Activated T-helper 2 cell treated with anti-CD3 and anti-CD28 coated beads, Interferon-gamma antibody, Interleukin-2, Interleukin-4, amounts not matched to agents 10 μg/mL and 5 μg/mL and 100 μg/mL, durations not matched to agents 14 hours and 24 hours and 36 hours (primary cell): ENCODE measurements at places on chromosomes 7 and 10. TPM values are rescaled to one million over a fixed set of nuclear protein-coding genes. Genes with fewer than 3 reads are reported as not detected.

Gene RPP30
- 69.1 and 73.4 TPM in 2 replicates for total RNA-seq

Gene INSIG1
- total RNA-seq, result 197 and 198 TPM in 2 replicates

Gene LRGUK
- 0.11 and 0.16 TPM in 2 replicates for total RNA-seq

DNA sequence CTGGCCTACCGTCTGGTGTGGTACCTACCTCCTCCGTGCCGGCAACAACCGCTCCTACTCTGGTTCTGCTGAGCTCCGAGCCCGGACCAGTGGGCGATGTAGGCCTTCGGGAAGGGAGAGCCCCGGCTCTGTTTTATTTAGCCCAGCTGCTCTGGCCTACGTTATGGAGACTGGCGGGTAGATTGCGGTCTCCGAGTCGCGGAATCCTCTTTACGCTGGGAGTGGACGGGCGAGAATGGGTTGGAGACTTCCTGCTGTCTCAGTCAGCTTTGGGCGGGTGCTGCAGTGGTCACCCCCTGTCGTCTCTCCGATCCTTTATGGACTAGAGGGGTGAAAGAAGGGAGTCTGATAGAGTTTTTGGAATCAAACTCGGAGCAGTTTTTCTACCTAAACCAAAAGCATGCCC, 406 bp downstream of the CBLL1 start:
- no peak for DNase-seq

- no peak for DNase-seq
Observed at GRCh38 chr10:102799691-102800471, 37.3 kb downstream of the CYP17A1 start.

DNA sequence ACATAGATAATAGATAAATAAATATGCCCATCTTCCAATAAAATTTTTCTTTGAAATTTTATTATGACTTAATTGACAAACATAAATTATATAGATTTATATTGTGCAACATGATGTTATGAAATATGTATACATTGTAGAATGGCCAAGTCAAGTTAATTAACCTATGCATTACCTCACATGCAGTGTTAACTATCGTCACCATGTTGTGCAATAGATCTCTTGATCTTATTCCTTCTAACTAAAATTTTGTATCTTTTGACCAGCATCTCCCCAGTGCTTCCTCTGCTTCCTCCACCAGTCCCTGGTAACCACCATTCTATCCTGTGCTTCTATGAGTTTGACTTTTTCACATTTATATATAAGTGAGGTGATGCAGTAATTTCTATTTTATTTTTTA, 259.6 kb downstream of the SUGCT start:
- no peak for DNase-seq
